ENCODE measurements at places on chromosomes 12 and 14.

DNA sequence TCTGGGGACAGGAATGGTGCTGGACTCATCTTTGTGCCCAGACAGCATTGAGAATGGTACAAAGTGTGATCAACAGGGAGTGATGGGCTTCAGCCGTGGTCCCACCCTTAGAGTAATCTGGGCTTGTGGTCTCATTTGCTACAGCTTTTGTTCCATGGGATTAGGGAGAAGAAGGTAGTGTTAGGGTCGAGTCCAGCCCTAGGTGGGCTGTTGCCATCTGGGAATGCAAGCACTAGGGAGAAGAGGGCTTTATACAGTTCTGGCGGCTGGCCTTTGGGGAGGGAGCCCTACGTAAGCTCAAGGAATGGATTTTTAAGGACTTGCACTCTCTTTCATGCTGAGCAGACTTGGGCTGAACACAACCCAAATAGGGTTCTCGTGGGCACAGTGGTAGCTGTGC lies 4.9 kb downstream of the PLEKHG3 start:
- no peak for DNase-seq

GRCh38 chr12:118311666-118312065 lies 61.0 kb downstream of the TAOK3 start:
- no peak for DNase-seq

DNA sequence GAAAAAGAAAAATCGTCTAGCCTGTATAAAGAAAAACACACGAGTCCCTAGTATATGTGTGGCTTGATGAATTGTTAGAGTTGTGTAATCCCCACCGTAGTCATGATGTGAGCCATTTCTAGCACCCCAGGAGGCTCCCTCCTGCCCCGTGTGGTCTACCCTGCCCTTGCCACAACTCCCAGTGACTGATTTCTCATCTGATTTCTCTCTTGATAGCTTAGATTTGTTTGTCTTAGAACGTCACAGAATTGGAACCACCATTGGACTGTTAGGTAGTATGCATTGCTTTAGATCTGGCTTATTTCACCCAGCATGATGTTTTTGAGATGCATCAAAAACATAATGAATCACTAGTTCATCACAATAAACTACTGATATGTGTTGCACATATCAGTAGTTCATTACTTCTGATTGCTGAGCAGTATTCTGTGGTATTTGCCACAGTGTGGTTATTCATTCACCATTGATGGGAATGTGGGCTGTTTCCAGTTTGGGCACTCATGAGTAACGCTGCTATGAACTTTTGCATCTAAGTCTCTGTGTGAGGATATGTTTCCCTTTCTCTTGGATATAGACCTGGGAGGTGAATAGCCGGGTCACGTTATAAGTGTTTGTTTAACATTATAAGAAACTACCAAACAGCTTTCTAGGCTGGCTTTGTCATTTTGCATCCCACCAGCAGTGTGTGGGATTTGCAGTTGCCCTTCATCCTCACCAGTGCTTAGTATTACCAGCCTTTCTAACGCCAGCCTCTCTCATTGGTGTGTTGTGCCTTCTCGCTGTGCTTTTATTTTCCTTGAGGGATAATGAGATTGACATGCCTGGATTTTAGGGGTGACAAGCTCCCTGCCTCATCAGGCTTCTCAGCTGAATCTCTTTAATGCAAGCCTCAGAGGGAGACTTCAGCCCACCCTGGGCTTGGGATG lies 31.9 kb upstream of the NCOR2 start:
- no peak for DNase-seq

GRCh38 chr14:53880761-53881160 lies 75.9 kb downstream of the BMP4 start:
- DNase-seq, result no peak

GRCh38 chr12:14326699-14327098 lies 38.8 kb upstream of the ATF7IP start:
- no peak for DNase-seq

DNA sequence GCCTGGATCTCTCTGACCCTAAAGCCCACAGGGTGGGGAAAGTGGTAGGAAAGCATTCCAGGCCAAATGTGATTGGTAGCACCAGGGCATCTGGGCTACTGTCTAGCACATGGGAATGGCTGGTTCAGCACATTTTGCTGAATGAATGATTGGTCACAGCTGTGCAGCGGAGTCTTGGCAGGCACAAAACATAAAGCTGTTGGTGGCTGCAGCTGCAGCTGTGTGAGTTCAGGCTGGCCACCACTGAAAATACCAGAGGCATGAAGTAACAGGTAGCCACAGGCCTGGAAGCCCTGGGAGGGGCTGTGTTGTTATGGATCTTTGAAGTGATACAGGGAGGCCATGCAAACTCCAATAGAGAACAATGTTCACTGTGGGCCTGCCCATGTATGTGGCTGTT lies 72.7 kb downstream of the MYRFL start:
- DNase-seq, result no peak

DNA sequence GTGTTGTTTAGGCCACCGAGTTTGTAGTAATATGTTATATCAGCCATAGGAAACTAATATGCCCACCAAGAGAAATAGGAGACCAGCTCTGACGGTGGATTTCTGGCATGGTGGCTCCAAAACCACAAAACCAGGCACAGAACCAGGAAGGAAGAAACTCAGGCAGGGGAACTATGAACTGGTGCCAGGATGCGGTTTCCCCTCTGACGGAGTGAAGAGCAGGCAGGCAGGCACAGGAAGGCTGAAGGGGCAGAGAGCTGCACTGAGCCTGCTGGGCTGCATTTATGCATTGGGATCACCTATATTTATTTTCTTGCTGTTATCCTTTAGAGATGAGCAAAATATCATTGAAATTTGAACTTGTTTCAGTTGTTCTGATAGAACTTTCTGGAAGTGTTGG lies 479.4 kb downstream of the VRK1 start:
- no peak for DNase-seq

GRCh38 chr12:22048351-22049041 lies 2.5 kb downstream of the CMAS start:
- no peak for DNase-seq

DNA sequence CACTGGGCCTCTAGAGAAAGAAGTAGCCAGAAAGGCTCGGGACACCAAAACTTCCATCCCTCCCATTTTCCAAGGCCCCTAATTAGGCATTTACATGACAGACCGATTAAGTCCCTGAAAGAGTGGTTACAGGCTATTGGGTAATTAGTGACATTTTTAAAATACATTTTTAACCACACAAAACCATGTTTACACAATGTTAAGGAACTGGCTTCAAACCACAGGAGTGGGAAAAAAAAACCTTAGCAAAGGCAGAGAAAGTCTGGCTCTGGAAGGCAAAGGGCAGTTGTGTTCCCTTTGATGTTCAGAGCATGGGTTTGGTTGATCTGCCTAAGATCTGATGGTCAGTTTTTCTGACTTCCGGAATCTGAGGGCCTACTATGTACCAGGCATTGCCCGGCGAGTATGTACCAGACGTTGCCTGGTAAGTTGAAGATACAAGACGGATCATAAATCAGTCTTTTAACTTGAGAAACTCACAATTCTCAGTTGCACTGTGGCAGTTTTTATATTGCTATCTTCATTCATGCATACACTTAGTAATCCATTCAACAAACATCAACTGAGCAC lies 576.5 kb downstream of the MED13L start:
- no peak for DNase-seq

- no peak for DNase-seq
Observed at GRCh38 chr12:68011206-68011881, 22.1 kb downstream of the IFNG-AS1 start.

DNA sequence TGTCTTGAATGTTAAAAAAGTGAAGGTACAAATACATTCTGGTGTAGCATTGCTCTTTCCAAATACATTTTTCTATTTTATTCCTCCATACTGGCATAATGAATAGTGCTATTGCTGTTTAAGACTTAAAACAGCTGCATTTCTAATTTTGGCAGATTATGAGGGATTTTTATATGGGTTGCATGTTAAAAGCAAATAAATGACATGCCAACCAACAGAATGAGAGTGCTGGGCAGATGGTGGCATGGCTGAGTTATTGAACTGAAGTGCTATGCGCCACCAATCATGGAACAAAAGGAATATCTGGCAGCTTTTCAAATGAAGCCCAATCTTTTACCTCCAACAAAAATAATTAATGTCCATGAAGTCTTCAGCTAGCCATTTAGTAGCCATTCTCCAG lies 215.0 kb downstream of the PRKD1 start:
- DNase-seq, result no peak

DNA sequence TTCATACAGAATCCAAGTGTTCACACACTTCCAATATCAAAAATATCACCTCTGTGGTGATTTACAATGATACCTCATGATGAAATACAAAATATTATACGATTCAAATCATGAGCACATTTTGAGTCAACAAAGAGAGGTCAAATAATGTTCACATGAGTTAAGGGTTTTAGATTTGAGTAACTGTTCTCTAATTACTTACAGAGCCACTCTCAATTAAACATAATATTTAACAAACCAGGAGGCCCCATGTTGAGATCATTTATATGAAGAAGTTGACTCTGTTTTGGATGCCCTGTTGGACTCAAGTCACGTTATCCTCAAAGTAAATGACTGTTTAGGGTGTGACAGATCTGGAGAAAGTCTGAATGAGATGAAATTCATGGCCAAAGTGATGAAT lies 53.5 kb downstream of the NUAK1 start:
- no peak for DNase-seq

DNA sequence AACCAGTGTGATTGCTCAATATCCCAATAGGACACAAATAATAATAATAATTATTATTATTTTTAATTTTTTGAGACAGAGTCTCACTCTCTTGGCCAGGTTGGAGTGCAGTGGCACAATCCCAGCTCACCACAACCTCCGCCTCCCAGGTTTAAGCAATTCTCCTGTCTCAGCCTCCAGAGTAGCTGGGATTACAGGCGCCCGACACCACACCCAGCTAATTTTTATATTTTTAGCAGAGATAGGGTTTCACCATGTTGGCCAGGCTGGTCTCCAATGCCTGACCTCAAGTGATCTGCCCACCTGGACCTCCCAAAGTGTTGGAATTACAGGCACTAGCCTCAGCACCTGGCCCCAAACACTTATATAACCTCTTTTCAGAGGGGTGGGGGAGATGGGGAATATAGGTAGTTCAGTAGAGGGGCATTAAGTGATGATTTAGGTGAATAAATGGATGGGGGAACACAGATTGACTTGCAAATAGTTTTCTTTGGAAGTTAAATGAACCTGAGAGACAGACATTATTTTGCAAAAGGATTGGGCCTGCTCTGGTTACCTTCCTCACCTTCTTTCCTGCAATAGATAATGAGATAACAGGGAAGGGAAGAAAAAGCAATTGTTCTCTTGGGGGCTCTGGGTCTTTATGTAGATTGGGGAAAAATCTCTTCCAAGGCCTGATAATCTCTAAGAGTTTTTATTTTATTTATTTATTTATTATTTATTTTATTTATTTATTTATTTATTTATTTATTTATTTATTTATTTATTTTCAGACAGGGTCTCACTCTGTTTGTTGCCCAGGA lies 57.7 kb downstream of the RESF1 start:
- no peak for DNase-seq

GRCh38 chr14:104972301-104973134 lies 5.7 kb downstream of the AHNAK2 start:
- DNase-seq, result no peak

DNA sequence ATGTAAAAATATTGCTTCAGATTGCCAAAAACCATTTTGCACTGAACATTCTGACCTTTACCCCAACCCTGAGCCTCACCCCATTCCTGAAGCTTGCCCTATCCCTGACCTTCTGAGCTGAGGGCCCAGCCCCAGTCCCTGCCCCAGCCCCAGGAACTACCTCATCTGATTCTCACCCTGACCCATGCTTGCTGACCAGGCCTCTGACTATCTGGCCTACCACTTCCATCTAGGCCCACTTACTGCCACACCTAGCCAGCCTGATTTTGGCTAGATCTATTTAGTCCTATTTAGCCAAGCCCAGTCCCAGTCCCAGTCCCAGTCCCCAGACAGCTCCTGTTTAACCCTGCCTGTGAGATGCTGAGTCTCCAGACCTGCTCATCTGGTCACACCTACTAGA lies 33.6 kb downstream of the OR10P1 start:
- DNase-seq, result no peak

All from HEK293T (cell line).